Osteoblast (primary cell): ENCODE measurements at places on chromosomes 2 and 18.

DNA sequence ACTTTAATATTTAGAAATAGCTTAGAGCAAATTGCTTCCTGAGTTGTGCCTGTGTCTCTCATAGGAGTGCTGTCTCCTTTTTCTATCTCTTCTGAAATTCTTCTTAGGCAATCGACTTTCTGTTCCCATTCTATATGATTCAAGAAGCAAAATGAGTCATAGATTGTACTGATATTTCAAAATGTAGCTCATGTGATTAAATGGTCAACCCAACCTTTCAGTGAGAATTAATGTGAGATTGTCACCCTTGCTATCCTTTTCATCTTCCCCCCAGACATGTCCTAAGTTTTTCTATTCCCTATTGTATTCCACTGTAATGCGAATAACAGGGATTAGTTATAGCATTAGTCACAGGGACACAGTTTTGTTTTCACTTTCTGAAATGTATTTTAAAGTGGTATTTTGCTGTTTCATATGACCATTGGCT lies 413.6 kb downstream of the THSD7B start:
- DNase-seq, result peak; percentile 51

DNA sequence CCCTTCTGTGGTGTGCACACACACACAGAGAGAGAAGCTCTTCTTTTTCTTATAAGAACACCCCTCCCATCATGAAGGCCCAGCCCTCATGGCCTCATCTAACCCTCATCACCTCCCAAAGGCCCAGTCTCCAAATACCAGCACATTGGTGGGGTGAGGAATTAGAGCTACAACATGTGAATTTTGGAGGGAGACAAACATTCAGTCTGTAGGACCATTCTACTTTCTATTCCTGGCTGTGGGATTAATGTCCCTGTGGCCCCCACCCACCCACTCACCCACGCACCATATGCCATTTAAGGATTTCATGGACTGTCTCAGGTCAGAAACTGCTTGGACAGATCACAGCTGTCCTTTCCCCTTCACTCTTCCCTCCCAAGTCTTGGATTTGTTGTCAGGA lies 190.2 kb downstream of the GBX2 start:
- no peak for DNase-seq

- DNase-seq, result no peak
Observed at GRCh38 chr2:144504218-144504641, 15.7 kb downstream of the ZEB2 start.

DNA sequence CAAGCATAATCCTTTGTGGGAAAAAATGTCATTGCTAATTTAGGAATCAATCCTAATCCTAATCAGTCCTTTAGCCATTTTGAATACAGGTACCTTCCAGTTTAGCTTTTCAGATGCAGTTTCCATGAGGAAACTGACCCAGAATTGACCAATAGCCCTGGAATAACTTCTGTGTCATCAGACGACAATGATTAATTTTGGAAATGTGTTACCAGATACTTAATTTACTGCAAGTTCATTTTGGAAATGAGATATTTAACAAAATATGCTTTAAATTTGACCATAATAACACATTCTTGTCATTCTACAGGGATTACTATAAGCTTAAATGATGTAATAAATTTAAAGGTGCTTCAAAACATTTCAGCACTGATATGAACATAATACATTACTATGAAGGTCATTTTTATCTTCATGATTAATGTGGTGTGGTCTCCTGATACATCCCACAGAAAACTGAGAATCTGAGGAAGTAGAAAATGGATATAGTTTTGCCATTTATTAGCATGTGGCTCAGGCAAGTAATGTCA lies 129.8 kb upstream of the SH3BP4 start:
- DNase-seq, result no peak

DNA sequence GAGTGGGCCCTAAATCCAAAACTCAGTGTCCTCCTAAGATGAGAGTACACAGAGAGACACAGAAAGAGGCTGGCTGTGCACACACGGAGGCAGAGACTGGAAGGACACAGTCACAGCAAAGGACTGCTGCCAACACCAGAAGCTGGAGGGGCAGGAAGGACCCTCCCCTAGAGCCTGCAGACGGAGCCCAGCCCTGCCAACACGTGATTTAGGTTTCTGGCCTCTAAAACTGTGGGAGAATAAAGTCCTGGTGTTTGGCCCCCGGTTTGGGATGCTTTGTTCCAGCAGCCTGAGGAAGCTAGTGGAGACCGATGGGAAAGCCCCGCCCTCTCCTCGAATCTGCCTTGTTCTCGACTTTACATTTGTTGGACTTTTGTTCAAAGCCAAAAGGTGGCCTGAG lies 10.6 kb downstream of the CNDP1 start:
- no peak for DNase-seq

- DNase-seq, result no peak
Observed at GRCh38 chr2:30261695-30262211, 30.4 kb downstream of the LBH start.

DNA sequence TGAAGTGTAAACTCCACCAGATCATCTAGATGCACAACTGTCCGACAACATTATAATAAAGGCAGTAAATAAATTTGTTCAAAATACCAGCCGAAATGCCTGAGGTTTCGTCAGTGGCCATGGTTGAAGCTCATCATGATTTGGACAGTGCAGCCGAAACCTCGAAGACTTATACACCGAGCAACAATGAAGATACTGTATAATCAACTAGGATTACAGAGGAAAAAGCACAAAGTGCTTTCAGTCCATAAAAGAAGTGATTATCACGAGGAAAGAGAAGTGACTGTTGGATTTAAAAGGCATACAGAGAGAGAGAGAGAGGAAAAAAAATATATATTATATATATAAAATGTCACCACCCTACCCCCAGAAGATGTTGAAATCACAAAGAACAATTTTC lies 52.0 kb upstream of the GALNT3 start:
- DNase-seq, result no peak

DNA sequence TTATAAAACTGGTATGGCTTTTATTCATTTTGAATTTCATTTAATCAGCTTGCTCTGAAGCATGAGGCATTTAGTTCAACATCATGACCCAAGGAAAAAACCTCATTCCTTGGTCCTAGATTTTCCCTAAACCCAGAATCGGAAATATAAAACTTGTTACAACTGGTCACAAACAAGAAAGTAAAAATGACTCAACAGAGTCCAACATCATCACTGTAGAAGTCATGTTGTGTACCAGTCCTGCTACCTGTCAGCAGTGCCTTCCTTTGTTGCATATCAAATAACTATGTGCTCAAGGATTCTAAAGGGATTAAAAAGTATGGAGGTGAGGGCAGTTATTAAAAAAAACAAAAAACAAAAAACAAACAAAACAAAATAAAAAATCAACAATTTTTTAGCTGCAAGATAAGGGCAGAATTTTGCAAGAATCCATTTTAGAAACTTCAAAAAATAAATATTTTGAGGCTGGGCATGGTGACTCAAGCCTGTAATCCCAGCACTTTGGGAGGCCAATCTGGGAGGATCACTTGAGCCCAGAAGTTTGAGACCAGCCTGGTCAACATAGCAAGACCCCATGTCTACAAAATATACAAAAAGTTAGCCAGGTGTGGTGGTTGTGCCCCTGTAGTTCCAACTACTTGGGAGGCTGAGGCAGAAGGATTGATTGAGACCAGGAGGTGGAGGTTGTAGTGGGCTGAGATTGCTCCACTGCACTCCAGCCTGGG lies 18.4 kb downstream of the NCKAP1 start:
- no peak for DNase-seq

GRCh38 chr2:160254189-160254762 lies 54.2 kb upstream of the ITGB6 start:
- no peak for DNase-seq
